ENCODE measurements at places on chromosomes 7 and 10.

DNA sequence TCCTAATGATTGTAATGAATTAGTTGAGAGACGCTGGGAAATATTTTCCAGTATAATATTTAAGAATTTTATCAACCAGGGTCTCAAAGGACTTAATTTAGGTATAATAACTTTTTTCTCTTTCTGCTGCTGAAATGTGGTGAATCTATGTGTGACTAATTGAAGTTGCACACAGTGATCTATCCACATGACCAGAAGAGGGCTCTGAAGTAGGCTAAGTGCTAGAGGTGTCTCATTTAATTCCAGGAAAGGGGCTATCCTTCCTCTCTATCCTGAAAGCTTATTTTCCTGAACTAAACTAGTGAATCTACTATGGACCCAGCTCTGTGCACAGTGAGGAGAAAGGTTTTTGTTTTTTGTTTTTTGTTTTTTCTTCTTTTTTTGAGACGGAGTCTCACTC, 294.4 kb upstream of the MYO3A start:
- DNase-seq = no peak

DNA sequence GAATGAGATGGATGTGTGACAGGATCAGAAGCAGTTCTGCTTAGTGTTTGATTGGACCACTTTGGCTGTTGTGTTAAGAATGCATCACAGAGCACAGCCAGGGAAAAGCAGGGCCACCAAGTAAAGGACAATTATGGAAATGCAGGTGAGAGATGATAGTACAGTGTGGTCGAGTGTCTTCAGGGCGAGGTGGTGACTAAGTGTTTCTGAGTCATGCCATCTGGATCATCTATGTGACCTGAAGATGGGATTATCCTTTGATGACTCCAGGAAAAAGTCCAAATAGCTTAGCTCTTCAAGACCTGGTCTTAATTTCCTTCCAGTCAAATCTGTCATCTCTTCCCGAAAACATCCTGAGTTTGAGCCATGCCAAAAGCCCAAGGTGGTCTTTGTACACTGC, 523.2 kb upstream of the IGFBP3 start:
- no peak for DNase-seq

GRCh38 chr7:55588976-55589604, 16.8 kb upstream of the VOPP1 start:
- no peak for DNase-seq

GRCh38 chr10:80266513-80266863, 23.0 kb downstream of the MAT1A start:
- DNase-seq = no peak

DNA sequence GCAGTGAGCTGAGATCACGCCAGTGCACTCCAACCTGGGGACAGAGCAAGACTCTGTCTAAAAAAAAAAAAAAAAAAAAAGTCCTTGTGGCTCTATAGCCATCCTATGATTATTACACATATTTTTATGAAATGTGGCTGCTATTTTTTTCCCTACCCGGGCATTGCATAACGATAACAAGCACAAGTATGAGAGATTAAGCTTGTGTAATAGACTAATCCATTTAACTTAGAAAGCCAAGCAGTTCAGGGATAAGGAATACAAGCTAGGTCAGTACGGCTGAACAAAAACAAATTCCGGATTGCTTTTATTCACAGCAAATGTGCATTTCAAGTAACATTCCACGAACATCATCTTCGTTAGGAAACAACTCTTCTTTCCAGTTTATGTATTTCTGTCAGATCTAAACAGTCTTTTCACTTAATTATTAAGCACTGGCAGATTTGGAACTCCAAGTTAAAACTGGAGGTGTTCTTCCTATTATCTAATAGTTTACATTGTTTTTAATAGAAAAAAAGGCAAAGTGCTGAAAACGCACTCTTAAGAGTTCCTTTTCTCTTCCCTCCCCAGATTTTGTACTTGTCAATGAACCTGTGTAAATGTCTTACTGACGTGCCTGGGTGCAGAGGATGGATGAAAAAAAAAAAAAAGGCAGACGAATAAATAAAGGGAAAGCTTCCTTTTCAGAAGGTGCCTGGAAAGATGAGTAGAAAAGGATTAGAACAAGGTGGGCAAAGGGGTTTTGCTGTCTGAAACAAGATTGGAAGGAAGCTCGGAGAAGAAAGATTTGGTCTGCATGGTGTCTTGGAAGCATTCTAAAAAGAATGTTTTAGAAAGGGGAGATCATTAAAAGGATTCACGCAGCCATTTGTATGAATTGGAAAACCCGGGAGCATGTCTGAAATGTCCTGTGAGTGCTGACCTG, 81.1 kb downstream of the PRTFDC1 start:
- no peak for DNase-seq

DNA sequence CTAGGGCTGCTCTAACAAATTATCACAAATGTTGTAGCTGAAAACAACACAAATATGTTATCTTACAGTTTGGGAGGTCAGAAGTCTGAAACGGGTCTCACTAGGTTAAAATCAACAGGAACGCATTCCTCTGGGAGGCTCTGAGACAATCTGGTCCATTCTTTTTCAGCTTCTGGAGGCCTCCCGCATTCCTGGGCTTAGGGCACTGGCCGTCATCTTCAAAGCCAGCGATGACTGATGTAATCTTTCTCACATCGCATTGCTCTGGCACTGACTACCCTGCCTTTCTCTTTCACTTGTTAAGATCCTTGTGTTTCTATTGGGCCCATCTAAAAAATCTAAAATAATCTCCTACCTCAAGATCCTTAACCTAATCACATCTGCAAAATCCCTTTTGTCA, 1071.5 kb upstream of the C7orf33 start:
- no peak for DNase-seq

- no peak for DNase-seq
Measured at GRCh38 chr7:10644849-10645248, 328.8 kb upstream of the PHF14 start.

DNA sequence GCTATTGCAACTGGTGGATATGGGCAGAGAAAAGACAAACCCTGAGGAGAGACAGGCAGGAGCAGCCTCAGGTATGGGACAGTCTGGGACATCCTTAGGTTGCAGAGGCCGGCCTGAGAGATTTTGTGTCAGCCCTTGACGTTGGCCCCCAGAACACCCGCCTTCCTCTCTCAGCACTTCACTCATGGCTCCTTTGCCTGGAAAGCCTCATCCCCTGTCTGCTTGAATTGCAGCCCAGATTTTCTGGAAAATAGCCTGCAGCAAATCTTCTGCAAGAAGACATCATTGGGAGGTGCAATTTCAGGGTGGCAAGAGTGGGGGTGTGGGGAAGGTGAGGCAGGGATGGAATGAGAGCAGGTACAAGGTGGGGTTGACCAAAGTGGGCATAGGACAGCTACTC, 2.2 kb upstream of the FRMD4A start:
- DNase-seq = no peak

DNA sequence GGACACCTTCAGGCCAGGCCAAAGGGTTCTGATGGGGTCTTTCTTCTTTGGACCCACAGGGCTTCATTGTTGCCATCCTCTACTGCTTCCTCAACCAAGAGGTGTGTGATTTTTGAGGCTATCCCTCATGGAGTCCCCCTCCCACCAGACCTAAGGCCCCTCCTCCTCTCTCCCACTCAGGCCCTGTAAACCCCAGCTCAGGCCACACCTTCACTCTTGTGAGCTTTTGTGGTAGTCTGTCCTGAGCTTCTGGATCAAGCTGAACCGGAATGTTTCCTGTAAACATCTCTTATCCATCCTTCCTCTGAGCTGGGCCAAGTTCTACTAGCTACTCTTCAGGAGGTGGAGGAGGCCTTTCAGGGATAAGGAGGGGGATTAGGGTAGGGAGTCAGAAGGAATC, 13.5 kb downstream of the GHRHR start:
- no peak for DNase-seq

DNA sequence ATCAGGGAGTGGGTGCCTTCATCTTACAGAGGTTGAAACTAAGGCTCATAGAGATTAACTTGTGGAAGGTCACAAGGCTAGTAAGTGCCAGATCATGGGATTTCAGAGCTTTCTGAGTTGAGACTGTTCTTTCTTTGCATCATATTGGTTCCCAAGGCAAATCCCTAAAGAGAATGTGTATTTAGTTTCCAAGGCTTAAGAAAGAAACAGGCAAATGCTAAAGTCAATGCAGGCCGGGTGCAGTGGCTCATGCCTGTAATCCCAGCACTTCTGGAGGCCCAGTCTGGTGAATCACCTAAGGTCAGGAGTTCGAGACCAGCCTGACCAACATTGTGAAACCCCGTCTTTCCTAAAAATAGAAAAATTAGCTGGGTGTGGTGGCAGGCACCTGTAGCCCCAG, 19.8 kb downstream of the CDK1 start:
- DNase-seq = no peak

GRCh38 chr10:96995851-96996250, 163.8 kb downstream of the LCOR start:
- DNase-seq = no peak

- no peak for DNase-seq
Measured at GRCh38 chr7:7210475-7211237, 28.3 kb downstream of the C1GALT1 start.

DNA sequence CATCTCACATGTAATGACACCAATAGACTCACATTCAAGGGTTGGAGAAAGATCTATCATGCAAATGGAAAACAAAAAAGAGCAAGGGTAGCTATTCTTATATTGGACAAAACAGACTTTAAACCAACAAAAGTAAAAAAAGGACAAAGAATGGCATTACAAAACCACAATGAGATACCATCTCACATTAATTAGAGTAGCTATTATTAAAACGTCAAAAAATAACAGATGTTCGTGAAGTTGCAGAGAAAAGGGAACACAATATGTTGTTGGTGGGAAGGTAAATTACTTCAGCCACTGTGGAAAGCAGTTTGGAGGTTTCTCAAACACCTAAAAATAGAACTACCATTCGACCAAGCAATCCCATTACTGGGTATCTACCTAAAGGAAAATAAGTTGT, 197.0 kb downstream of the SNX13 start:
- no peak for DNase-seq

DNA sequence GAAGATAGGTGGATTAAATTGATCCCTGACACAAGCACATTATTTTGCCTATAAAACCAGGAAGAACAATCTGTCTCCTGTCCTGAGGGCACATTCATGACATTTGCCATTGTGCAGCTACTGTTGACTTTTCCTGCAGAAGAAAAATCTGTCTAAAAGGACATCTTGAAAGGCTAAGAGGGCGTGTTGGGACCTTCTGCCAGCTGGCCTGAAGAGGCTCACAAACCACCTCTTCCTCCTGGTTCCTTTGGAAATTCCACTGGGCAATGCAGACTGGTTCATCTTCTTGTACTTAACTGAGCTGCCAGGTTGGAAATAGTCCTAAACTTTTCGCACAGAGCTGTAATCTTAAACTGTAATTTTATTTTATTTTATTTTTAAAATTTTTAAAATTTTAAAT, 35.7 kb upstream of the PIP start:
- DNase-seq = no peak

GRCh38 chr7:131016230-131016629, 282.2 kb upstream of the KLF14 start:
- no peak for DNase-seq

- DNase-seq = no peak
Measured at GRCh38 chr10:97000487-97001182, 168.5 kb downstream of the LCOR start.

DNA sequence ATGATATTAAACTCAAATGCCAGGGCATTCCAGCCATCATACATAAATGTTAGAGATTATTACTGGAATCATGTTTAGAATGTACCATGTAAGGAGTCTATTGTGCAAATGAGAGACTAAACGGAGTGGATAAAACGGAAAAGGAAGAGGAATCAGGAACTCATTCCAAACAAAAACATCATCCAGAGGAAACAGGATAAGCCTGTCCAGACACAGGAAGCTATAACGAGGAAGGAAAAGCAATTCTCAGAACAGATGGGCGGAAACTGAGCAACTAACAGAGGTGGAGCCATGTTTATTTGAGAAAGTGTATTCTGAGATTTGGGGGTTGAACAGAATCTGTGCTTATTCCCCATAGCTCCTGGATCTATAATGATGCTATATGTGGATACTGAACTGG, 52.3 kb upstream of the TRIM24 start:
- DNase-seq = no peak

DNA sequence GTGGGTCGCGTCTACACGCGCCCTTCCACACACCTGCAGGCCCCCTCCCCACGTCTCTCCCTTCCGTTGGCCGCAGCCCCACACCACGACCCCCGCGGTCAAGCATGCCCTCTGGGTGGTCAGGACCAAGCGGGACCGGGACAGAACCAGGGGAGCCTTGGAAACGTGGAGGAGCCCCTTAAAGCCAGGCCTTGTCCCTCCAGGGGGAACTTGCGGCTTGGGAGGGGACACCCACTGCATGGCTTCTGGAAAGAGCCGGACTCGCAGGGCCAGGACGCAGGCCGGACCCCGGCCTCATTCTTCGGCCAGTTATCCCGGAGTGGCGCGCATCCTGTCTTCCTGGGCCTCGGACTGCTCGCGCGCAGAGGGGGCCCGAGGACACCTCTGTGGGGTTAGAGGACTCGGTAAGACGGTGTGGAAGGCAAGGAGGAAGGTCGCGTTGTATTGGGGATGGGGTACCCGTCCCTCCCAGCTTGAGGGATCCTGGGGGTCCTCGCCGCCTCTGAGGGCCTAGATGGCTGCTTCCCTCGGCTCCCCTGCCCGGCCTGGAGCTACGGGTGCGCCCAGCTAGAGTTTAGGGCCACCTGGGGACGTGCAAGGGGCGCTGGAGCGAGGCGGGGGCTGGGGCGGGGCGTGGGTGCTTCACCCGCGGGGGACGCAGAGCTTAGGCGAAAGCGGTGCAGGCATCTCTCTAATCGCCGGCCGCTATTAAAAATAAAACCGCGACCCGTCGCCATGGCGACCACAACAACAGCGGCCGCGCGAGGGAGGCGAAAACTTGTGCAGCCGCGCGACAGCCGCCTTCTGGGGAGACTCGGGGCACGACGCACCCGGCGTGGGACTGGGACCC, 1.8 kb upstream of the PDGFA start:
- no peak for DNase-seq

DNA sequence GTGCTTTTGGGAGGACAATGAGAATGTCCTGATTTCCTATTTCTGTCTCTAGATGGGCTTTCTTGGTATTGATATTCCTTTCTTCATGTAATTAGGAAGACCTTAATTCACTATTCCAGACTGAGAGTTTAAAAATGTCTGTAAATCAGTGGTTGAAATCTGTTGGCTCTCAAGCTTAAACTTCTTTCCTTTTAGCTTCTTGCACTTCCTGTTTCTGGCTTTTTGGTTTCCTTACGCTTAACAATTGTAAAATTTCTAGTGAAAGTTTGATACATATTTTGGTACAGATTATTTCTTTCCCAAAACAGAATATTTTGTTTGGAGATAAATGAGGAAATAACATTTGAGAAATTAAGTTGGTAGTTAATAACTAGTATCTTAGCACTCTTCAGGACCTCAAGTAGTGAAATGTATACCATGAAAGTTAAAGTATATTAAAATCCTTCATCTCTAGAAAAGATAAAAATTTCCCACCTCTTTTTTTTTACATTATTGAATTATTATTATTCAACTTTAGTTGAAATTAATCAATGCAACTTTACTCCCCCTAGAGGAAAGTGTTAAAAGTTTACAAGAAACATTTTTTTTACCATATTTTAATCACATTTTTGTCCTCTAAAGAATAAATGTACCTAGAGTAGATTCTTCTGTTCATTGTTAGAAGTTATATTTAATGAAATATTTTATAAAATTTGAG, 137.2 kb downstream of the PHTF2 start:
- no peak for DNase-seq
